ENCODE measurements at places on chromosomes 2 and 18. TPM values are rescaled to one million over a fixed set of nuclear protein-coding genes. Genes with fewer than 3 reads are reported as not detected.

HOXD8 gene
- total RNA-seq: 2.1 TPM

PLCL1 gene
- 19.9 TPM for total RNA-seq

THOC1 gene
- 154 TPM for total RNA-seq

ZSWIM2 gene
- not detected for total RNA-seq

MYO3B gene
- 9.1 TPM for total RNA-seq

GPR75 gene
- total RNA-seq: 4.2 TPM

MEP1B gene
- total RNA-seq: not detected

ZNF892 gene
- total RNA-seq: 27.9 TPM

RIT2 gene
- 0.38 TPM for total RNA-seq

SAG gene
- 16.7 TPM for total RNA-seq

ABCG5 gene
- total RNA-seq: 0.27 TPM
